Panc1 (cell line): ENCODE measurements at places on chromosomes 16 and 17. TPM values are rescaled to one million over a fixed set of nuclear protein-coding genes. Genes with fewer than 3 reads are reported as not detected.

Gene SLC9A5
- total RNA-seq: 1.7 TPM

Gene LRRC37A
- total RNA-seq: 2.7 TPM

Gene PIRT
- total RNA-seq: not detected

Gene PVALEF
- not detected for total RNA-seq

Gene ITGAE
- total RNA-seq: 20.9 TPM

Gene LGALS9B
- not detected for total RNA-seq

Gene ZP2
- total RNA-seq: not detected

Gene SP2
- total RNA-seq: 25.6 TPM

Gene ASPHD1
- total RNA-seq: 87.0 TPM

Gene PPL
- 89.4 TPM for total RNA-seq

Gene CYLD
- total RNA-seq: 10.1 TPM

Gene IL32
- total RNA-seq: 17.1 TPM

GRCh38 chr17:68035131-68035522 is 408 bp upstream of the KPNA2 start:
- peaks cover 17% of the 10 kb centered on the region for H3K36me3 ChIP-seq
- peaks cover 6% of the 10 kb centered on the region for H3K4me1 ChIP-seq
- H3K4me3 ChIP-seq: peak overlapping the region; percentile 39
- peak overlapping the region; percentile 74 for H3K27ac ChIP-seq
- H3K27me3 ChIP-seq: no peaks in the 10 kb centered on the region

DNA sequence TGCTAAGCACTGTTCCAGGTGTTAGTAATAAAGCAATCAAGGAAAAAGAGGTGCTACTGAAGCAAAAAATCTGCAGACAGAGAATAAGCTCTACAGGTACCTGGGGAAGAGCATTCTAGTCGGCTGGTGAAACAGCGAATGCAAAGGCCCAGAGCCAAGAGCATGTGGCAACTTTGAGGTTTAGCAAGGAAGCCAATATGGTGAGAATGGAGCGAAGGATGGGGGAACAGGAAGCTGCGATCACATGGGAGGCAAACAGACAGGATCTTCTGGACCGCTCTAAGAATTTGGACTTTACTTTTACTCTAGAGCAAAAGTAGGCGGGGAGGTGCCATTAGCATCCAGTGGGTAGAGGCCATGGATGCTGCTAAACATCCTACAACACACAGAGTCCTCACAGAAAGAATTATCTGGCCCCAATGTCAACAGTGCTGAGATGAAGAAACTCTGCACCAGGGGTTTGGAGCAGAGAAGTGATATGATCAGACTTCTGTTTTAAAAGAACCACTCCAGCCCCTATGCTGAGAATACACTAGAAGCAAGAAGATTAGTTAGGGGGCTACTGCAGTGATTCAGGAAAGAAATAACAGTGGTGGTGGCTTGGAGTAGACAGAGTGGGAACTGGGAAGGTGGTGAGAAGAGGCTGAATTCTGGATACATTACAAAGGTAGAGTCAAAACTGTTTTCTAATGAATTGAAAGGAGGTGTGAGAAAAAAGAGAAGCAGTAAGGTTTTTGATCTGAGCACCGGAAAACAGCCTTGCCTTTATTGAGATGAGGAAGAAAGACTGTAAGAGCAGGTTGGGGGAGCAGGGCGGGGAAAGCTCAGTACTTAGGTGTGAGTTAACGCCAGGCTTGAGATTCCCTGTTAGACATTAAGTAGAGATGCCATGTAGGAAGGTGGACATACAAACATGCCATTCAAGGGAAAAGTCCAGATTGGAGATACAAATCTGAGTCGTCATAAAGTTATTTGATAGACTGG is 11.0 kb downstream of the EFTUD2 start:
- no peak for DNase-seq
- no peak overlapping the region for H3K27ac ChIP-seq
- H3K27me3 ChIP-seq: no peaks in the 10 kb centered on the region
- H3K4me1 ChIP-seq: no peaks in the 10 kb centered on the region

GRCh38 chr16:71628810-71629209 is 2.8 kb downstream of the MARVELD3 start:
- peaks cover 2% of the 10 kb centered on the region; the same call in 1 of the 2 replicates for H3K27me3 ChIP-seq
- no peak for DNase-seq
- no peak overlapping the region for H3K4me3 ChIP-seq
- H3K4me1 ChIP-seq: no peaks in the 10 kb centered on the region

- no peaks in the 10 kb centered on the region for H3K36me3 ChIP-seq
- no peaks in the 10 kb centered on the region for H3K4me1 ChIP-seq
- peak overlapping the region; percentile 41 for H3K4me3 ChIP-seq
- DNase-seq: no peak
- peaks cover 46% of the 10 kb centered on the region for H3K27me3 ChIP-seq
- H3K27ac ChIP-seq: no peak overlapping the region
Measured at GRCh38 chr16:10878328-10878643, 1.3 kb downstream of the CIITA start.

- no peaks in the 10 kb centered on the region for H3K27me3 ChIP-seq
- H3K4me1 ChIP-seq: no peaks in the 10 kb centered on the region
- H3K36me3 ChIP-seq: peaks cover 14% of the 10 kb centered on the region
- H3K27ac ChIP-seq: no peak overlapping the region
- no peak overlapping the region for H3K4me3 ChIP-seq
Measured at GRCh38 chr16:27468941-27469531, 67.1 kb downstream of the IL21R start.

DNA sequence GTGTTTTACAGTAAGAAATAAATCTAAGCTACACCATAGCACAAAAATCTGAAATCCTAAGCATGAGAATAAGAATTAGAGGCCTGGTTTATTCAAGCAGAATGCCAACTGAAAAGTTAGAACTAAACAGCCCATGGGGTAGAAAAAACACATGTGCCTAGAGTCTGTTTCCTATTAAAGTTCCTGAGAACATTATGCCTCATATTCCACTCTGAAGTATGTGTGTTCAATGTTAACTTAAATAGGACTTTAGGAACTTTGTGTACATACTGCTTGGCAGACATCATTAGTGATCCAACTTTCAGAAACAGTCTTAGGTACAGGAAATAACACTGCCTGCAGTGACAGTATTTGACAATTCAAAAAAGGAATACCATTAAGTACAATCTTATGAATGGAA is 18.2 kb downstream of the HEATR6 start:
- no peak for DNase-seq
- no peaks in the 10 kb centered on the region for H3K4me1 ChIP-seq
- no peak overlapping the region for H3K4me3 ChIP-seq
- H3K27ac ChIP-seq: no peak overlapping the region
- no peaks in the 10 kb centered on the region for H3K27me3 ChIP-seq

- no peak overlapping the region for H3K27ac ChIP-seq
- no peaks in the 10 kb centered on the region for H3K36me3 ChIP-seq
- no peak overlapping the region for H3K4me3 ChIP-seq
- DNase-seq: no peak
- no peaks in the 10 kb centered on the region for H3K4me1 ChIP-seq
Measured at GRCh38 chr17:72191356-72191755, 70.5 kb downstream of the SOX9 start.

DNA sequence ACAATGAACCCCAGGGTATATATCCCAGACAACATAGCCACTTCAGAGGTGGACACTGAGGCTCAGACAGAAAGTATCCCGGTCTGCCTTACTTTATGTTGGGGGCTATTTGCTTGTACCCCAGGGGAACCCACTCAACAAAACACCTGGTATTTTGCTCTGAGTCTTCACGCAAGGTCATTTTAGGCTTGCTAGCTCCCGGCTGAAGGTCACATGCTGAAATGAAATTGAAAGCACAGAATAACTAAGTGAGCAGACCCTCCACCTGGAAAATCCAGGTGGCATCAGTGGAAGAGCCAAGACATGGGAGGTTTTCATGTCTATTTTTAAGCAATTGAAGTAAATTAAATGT is 4.1 kb upstream of the KDM8 start:
- H3K4me3 ChIP-seq: no peak overlapping the region
- DNase-seq: no peak

GRCh38 chr16:15493466-15494180 is 59.2 kb downstream of the BMERB1 start:
- no peaks in the 10 kb centered on the region for H3K27me3 ChIP-seq
- H3K36me3 ChIP-seq: no peaks in the 10 kb centered on the region
- DNase-seq: no peak
- H3K27ac ChIP-seq: peak overlapping the region; percentile 14; the same call in 1 of the 2 replicates
- no peak overlapping the region for H3K4me3 ChIP-seq

DNA sequence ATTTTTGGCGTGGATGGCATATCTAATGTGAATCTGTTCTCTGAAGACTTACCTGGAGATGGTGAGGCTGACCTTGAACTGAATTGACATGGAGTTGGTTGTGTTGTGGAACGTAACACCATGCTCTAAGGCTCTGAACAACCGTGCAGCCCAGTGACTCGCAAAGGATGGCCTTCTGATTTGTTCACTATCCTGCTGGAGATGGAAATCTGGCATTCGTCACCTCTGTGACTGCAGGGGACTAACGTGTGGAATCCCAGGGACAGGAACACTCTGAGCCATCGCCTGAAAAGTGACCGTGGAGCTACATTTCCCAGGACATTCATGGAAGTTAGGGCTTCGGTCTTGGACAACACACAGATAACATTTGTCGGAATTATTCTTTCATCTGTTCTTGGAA is 61.1 kb downstream of the BANP start:
- no peak for DNase-seq
- H3K4me1 ChIP-seq: no peaks in the 10 kb centered on the region
- H3K27ac ChIP-seq: no peak overlapping the region

- no peak overlapping the region for H3K4me3 ChIP-seq
- H3K27ac ChIP-seq: no peak overlapping the region
- no peak for DNase-seq
Measured at GRCh38 chr17:4167786-4168185, 24.8 kb downstream of the CYB5D2 start.

- H3K27me3 ChIP-seq: no peaks in the 10 kb centered on the region
- H3K36me3 ChIP-seq: no peaks in the 10 kb centered on the region
- H3K4me1 ChIP-seq: no peaks in the 10 kb centered on the region
Measured at GRCh38 chr17:27442702-27443101, 13.5 kb upstream of the KSR1 start.

DNA sequence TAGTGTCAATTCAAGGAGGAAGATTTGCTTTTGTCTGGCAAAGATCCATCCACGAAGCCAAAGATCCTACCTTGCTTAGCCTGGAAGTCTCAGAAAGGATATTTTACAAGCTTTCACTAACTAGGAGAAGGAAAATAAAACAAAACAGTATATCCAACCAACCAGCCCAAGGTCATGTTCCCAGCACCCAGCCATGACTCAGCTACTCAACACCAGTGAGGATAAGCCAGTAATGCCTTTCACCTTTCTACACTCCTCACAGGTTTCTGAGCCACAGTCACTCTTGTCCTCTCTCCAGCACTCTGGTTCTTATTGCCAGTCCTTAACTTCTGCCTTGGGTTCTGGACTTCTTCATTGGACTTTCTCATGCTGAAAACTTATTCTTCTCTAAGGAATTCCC is 116.2 kb downstream of the CDH11 start:
- H3K4me1 ChIP-seq: no peaks in the 10 kb centered on the region
- no peaks in the 10 kb centered on the region for H3K27me3 ChIP-seq
- no peak for DNase-seq

- no peak overlapping the region for H3K27ac ChIP-seq
- H3K4me3 ChIP-seq: peak overlapping the region; percentile 43
- no peak for DNase-seq
- H3K36me3 ChIP-seq: no peaks in the 10 kb centered on the region
Measured at GRCh38 chr16:9903-10665, 43.3 kb downstream of the POLR3K start.

DNA sequence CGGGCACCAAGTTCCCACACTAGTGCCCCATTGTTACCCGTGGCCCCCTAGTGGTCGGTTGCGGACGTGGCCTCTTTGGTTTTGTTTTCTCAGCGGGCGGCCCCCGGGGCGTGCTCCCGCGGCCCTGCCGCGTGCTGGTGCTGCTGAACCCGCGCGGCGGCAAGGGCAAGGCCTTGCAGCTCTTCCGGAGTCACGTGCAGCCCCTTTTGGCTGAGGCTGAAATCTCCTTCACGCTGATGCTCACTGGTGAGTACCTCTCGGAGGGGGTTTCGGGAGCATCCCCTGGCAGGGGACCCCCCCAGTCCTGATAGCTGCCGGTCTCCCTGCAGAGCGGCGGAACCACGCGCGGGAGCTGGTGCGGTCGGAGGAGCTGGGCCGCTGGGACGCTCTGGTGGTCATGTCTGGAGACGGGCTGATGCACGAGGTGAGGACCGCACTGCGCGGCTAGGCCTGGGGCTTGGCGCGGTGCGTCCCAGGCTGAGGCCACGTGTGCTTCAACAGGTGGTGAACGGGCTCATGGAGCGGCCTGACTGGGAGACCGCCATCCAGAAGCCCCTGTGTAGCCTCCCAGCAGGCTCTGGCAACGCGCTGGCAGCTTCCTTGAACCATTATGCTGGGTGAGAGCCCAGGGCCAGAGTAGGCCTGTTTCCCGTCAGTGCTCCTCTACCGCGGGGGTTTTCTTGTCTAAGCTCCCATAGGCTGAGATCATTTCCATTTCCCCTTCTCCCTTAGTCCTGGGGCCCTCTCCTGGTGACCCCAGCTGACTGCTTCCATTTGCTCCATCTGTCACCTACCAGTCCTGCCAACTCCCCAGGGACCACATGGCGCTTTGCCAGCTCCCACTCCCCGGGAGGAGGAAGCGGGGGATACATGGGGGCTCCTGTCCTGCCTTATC is 1.7 kb downstream of the SPHK1 start:
- no peaks in the 10 kb centered on the region for H3K27me3 ChIP-seq
- DNase-seq: no peak
- H3K36me3 ChIP-seq: no peaks in the 10 kb centered on the region
- H3K27ac ChIP-seq: no peak overlapping the region; the same call in 1 of the 2 replicates
- peak overlapping the region; percentile 59 for H3K4me3 ChIP-seq
- H3K4me1 ChIP-seq: peaks cover 13% of the 10 kb centered on the region; the same call in 1 of the 2 replicates

DNA sequence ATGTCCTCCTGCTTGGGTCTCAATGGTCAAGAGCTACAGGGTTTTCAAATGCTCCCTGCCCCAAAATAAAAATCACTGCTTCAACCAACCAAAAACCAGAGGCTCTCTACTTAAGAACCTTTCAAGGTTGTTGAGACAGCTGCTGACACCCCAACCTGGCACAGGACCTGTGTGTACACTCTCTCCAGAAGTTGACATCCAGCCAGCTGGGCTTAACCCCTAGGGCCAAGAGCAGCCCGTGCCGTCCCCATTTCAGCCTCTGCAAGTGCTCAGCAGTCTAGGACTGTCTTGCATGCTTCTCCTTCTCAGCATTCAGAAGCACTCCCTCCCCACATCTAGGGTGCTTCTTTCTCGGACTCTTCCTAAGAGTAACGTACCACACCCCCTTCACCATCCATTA is 59.0 kb upstream of the TRAP1 start:
- H3K36me3 ChIP-seq: peaks cover 7% of the 10 kb centered on the region
- no peak overlapping the region for H3K27ac ChIP-seq
- DNase-seq: no peak
- no peak overlapping the region for H3K4me3 ChIP-seq
- H3K4me1 ChIP-seq: peaks cover 8% of the 10 kb centered on the region; the same call in 1 of the 2 replicates
- H3K27me3 ChIP-seq: no peaks in the 10 kb centered on the region

GRCh38 chr17:43958748-43959352 is 5.1 kb upstream of the PYY start:
- no peaks in the 10 kb centered on the region for H3K4me1 ChIP-seq
- H3K36me3 ChIP-seq: no peaks in the 10 kb centered on the region
- H3K27ac ChIP-seq: no peak overlapping the region
- no peaks in the 10 kb centered on the region for H3K27me3 ChIP-seq
